ENCODE measurements at places on chromosomes 7 and 10. TPM values are rescaled to one million over a fixed set of nuclear protein-coding genes. Genes with fewer than 3 reads are reported as not detected.

The EMX2 gene
- not detected for total RNA-seq

The NYAP1 gene
- total RNA-seq, result 1.1 TPM

The GPNMB gene
- 452 TPM for total RNA-seq

The ARHGEF35 gene
- total RNA-seq, result 10.3 TPM

DNA sequence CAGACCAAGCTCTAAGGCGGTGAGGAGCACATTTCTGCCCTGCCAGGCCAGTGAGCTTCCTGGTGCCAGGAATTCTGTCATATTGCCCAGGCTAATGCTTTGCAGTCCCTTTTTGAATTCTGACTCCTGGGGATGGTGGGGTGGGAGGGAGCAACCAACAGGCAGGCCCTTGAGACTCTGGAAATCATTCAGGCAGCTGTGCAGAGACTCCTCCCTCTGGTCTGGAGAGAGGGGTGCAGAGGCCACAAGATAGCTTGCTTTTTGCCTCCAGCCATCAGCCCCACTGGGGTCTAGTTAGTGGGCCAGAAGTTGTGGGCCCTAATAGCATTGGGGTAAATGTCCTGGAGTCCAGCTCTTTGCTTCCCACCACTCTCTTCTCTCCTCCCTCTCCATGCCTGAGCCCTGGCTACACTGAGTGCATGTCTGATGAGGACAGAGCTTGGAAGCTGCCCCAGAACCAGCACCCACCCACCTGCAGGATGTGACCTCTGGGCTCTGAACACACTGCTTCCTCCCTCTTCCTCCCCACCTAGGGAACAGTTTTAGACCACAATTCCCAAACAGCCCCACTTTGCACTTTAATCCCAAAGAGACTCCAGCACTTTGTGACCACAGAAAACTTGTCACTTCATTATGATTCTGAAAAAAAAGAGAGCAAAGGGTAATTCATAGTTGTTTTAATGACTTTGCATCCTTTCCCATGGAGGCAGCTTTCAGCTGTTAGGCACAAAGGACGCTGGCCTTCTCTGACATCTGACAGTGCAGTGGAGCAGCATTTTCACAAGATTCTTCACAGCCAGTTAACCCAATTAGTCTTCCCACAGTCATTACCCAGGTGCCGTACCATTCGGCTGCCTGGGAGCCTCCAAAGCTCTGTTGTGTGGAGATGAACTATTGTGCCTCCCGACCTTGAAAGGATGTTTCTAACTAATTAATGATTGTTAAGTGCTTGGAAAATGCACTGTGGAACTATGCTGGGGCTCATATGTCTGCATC is 262.5 kb downstream of the TRIL start:
- no peak overlapping the region for H3K27ac ChIP-seq
- no peaks in the 10 kb centered on the region for H3K27me3 ChIP-seq
- no peak for DNase-seq
- H3K36me3 ChIP-seq, result no peaks in the 10 kb centered on the region
- H3K4me1 ChIP-seq, result peaks cover 29% of the 10 kb centered on the region

DNA sequence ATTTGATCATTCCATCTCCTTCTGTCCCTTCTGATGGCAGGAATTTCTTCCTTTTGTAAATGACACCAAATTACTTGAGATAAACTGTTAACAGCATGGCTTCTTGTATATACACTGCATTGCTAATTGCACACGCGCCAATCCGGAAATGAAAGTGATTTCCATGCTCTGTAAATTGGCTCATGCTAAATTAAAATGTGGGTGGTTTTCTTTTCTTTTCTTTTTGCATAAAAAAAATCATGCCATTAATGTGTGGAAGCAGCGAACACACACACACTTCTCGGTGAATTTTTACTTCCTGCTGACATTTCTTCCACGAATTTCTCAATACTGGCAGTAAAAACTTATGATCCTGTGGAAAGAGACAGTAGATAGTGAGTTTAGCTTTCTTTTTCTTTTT is 123.1 kb upstream of the CCDC6 start:
- no peaks in the 10 kb centered on the region for H3K27me3 ChIP-seq
- peak overlapping the region; percentile 10 for H3K27ac ChIP-seq
- H3K4me1 ChIP-seq, result peaks cover 25% of the 10 kb centered on the region
- H3K36me3 ChIP-seq, result no peaks in the 10 kb centered on the region
- DNase-seq, result no peak

GRCh38 chr10:88125766-88126165 is 262.3 kb downstream of the PTEN start:
- no peaks in the 10 kb centered on the region for H3K36me3 ChIP-seq
- H3K4me1 ChIP-seq, result no peaks in the 10 kb centered on the region
- H3K27ac ChIP-seq, result no peak overlapping the region
- no peak for DNase-seq

DNA sequence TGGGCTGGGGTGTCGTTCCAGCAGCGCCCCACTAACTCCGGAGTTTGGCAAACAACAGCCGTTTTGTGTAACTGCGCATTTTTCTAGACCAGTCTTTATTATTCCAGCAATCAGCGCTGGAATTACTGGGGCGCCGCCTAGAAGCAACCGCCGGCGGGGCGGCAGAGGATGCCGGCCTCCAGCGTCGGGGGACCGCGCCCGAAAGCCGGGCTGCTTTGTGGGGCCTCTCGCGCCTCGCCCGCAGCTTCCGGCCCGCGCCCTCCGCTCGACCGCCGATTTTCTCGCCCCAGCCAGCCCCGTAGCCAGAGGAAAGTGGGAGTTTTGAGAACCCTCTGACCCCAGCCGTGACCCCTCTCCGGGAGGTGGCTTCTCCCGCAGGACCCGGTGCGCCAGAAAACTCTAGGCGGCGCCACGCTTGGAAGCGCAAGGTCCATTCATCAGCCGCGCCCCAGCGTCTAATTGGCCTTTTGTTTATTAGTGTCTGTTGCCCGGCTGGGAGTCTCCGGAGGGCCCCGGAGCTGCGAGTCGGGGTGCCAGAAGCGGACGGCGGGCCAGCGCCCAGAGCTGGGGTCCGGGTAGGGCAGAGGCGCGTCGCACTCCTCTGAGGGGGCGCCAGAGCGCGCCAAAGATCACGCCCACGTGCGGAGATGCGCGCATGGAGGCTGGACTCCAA is 10.7 kb downstream of the EMX2 start:
- H3K27me3 ChIP-seq, result peaks cover 87% of the 10 kb centered on the region
- H3K27ac ChIP-seq, result no peak overlapping the region
- H3K4me3 ChIP-seq, result no peak overlapping the region
- no peaks in the 10 kb centered on the region for H3K4me1 ChIP-seq
- no peaks in the 10 kb centered on the region for H3K36me3 ChIP-seq

DNA sequence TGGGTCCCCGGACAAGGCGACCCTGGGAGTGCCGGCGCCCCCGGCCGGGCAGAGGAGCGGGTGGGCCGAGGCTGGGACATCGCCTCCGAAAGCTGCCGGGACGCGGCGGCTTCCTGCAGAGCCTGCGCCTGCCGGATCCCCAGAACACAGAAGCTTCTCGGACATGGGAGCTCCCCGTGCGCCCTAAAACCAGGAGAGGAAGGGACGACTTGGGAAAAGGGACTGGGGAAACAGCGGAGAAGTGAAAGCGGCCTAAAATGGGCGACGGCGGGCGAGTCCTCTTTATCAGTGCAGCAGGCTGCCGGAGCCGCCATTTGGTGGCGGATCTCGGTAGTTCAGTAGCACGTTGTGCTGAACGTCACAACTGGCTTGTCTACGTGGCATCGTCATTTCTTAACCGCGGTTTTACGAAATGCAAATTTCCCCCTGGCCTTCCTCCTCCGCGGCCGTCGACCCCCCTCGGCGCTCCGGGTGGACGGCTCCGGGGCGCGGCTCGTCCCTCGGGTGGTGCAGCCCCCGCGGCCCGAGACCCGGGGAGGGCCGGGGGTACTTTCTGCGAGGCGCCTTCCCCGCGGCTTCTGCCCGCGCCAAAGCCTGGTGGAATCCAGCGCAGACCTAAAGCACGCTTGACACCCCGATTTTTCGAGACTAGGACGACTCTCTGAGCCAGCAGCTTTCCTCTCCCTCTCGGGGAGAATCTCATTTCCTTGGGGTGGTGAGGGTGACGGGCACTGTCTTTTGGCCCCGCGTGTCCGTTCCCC is 9.9 kb upstream of the SPAG6 start:
- H3K4me1 ChIP-seq, result peaks cover 46% of the 10 kb centered on the region
- peaks cover 65% of the 10 kb centered on the region for H3K27me3 ChIP-seq

DNA sequence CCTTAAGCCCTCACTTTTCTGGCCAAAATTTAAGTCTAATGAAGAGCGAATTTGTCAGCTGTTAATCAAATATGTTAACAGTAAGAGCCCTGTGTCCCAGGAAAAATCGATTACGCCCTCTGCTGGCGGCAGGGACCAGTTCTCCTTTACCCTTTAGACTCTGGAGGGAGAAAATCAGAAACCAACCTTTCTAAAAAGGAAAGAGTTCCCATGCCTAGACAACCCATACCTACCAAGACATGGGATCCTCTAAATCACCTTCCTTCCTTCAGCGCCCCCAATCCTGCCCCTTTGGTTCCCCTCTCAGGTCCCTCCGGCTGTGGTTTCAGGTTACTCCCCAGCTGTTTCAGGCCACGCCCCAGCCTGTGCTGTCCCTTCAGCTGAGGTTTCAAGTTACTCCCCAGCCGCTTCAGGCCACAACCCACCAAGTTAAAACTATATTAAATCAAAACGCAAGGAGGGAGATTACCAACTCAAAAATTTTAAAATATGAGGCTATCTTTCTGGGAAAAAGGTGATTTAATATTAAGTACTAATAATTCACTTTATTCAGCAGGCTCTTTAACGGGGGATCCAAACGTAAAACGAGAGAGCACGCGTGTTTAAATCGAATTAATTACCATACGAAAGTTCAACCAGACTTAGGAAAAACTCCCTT is 1.4 kb upstream of the AKR1B15 start:
- H3K27me3 ChIP-seq, result no peaks in the 10 kb centered on the region
- H3K27ac ChIP-seq, result no peak overlapping the region
- H3K4me1 ChIP-seq, result no peaks in the 10 kb centered on the region
- peak overlapping the region; percentile 45 for H3K4me3 ChIP-seq

DNA sequence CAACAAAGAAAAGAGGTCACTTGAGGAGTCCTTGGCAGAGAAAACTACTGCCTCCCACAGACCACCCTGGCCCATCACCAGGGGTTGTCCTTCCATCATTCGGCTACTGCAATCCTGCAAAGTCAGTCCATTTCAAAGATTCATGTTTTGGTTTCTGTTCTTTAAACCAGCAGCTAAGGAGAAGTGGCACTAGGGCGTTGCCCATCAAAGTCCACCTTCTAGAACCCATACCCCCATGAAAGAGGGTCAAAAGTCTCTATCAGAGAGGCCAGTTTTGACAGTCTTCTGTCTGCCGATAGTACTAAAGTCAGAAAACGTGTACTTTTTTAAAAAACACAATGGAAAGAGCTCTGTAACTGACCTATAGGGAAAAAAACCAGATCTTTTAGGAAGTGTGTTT is 14.4 kb downstream of the CCDC6 start:
- peak overlapping the region; percentile 28 for H3K27ac ChIP-seq
- no peak for DNase-seq
- H3K27me3 ChIP-seq, result no peaks in the 10 kb centered on the region
- H3K36me3 ChIP-seq, result no peaks in the 10 kb centered on the region
- peaks cover 69% of the 10 kb centered on the region for H3K4me1 ChIP-seq
- H3K4me3 ChIP-seq, result no peak overlapping the region

DNA sequence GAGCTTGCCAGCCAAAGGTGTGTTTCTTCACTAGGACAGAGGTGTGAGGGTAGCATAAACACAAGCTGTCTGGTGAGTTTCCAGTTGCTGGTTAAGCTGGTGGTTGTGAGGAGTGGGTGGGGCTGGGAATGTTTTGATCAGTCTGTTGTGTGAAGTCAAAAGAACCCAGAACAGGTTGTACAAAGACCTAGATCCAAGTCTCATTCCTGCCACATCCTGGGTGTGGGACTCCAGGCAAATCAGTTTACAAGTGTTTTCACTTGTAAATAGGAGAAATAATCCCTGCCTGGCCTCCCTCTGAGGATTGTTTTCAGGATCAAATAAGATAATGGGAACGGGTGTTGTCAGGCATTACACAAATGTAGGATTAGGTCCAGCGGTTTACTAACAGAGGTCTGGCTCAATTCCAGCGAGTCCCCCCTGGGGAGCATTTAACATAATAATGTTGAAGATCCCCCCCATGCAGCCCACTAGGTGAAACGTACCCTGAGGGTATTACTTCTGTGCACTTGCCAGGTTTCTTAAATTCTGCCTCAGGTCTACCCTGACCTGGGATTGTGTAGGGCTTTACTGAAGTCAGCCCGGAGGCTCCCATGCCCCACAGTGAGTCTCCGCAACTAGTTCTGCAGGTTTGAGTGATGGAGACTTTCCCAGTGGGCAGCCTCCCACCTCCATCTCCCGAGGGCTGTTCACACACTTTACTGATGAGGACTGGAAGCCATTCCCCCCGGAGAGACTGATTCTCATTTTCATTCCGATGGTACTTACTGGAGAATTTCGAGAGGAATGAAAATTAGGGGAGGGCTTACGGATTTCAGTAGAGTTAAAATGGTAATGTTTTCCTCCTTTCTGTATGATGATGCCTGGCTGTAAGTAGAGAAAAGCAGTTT is 2.7 kb upstream of the FRAT2 start:
- no peak overlapping the region for H3K4me3 ChIP-seq
- peak overlapping the region; percentile 39 for H3K27ac ChIP-seq
- peaks cover 30% of the 10 kb centered on the region for H3K4me1 ChIP-seq
- H3K27me3 ChIP-seq, result no peaks in the 10 kb centered on the region
- H3K36me3 ChIP-seq, result no peaks in the 10 kb centered on the region

GRCh38 chr7:100968031-100968430 is 1.3 kb upstream of the MUC12 start:
- H3K4me1 ChIP-seq, result peaks cover 15% of the 10 kb centered on the region
- no peak for DNase-seq
- H3K27ac ChIP-seq, result no peak overlapping the region
- H3K36me3 ChIP-seq, result no peaks in the 10 kb centered on the region
- peaks cover 63% of the 10 kb centered on the region for H3K27me3 ChIP-seq

GRCh38 chr7:22651534-22652243 is 75.3 kb upstream of the IL6 start:
- no peaks in the 10 kb centered on the region for H3K27me3 ChIP-seq
- no peak overlapping the region for H3K4me3 ChIP-seq
- no peak for DNase-seq
- no peak overlapping the region for H3K27ac ChIP-seq
- no peaks in the 10 kb centered on the region for H3K36me3 ChIP-seq

DNA sequence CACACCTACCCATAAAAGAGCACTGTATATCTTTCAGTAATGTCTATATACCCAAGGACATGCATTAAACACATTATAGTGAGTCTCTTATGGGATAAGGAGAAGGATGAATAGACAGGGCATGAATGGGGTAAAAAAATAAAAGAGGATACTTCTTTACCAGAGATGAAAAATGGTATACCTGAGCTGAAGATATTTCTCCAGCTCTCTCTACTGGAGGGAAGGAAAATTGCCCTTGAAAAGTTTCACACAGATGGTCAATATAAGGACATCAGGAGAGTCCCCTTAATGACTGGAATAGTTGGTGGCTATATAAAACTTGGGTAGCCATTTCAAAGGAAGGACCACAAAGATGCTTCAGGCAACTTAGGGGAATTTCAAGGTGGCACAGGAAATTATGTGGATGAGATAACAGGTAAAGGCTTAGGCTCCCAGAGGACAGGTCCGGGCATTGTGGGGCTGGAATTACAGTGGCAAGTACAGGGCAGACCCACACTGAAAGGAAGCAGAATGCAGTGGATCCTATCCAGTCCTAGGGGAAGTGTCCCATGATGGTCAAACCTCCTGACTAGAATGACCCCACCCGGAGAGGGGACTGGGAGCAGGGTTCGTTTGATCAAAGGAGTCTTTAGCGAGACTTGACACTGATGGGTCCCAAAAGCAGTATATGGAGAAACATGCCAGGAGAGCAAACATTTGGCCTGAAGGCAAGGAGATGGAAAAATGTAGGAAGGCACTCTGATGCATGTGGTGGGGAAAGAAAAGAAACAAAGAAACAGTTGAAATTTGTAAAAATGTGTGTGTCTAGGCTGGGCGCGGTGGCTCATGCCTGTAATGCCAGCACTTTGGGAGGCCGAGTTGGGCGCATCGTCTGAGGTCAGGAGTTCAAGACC is 35.6 kb downstream of the PLAU start:
- no peak overlapping the region for H3K27ac ChIP-seq
- no peaks in the 10 kb centered on the region for H3K36me3 ChIP-seq
- no peaks in the 10 kb centered on the region for H3K27me3 ChIP-seq
- no peak overlapping the region for H3K4me3 ChIP-seq
